Vagina (tissue), 2 donors: ENCODE measurements at places on chromosomes 3 and 15. TPM values are rescaled to one million over a fixed set of nuclear protein-coding genes. Genes with fewer than 3 reads are reported as not detected.

- H3K4me1 ChIP-seq = no peaks in the 10 kb centered on the region
- H3K36me3 ChIP-seq = no peaks in the 10 kb centered on the region
- no peak overlapping the region for H3K4me3 ChIP-seq
- no peaks in the 10 kb centered on the region for H3K27me3 ChIP-seq
- no peak for DNase-seq
Observed at GRCh38 chr3:134872440-134873388, 77.7 kb downstream of the EPHB1 start.

DNA sequence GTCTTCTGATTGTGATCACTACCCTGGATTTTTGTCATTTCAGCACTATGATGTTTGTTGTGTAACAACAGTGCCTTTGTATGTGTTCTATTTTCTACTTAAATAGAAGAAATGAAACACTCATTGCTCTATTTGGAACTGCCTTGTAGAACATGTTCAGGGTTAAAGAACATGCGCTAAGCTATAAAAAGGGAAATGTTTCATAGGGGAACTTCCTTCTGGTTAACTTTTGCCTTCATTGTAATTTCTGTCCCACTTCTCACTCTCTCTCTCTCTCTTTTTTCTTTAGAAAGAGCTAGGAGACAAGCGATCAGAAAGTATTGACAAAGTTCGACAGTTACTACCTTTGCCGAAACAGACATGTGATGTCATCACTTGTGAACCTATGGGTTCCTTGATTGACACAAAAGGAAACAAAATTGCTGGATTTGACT, at the start of gene P2RY12:
Gene P2RY12 (minus strand): TSS at position 13 of the 434 bp plus-strand sequence. CDS start 45,908 bp downstream, outside the sequence.
- H3K4me3 ChIP-seq = peak within 1 kb of the TSS; percentile 25
- no peaks in the 10 kb centered on the region for H3K27me3 ChIP-seq
- no peaks in the 10 kb centered on the region for H3K36me3 ChIP-seq
- H3K27ac ChIP-seq = no peak within 1 kb of the TSS

- H3K27ac ChIP-seq = no peak overlapping the region
- H3K4me3 ChIP-seq = no peak overlapping the region
- H3K4me1 ChIP-seq = no peaks in the 10 kb centered on the region
- no peaks in the 10 kb centered on the region for H3K36me3 ChIP-seq
Observed at GRCh38 chr3:65915477-65915876, 123.2 kb downstream of the MAGI1 start.

Gene PRICKLE2
- total RNA-seq = 39.3 TPM

Gene CYP1A2
- total RNA-seq = not detected

- H3K36me3 ChIP-seq = no peaks in the 10 kb centered on the region
- no peak overlapping the region for H3K27ac ChIP-seq
- no peak overlapping the region for H3K4me3 ChIP-seq
- no peaks in the 10 kb centered on the region for H3K4me1 ChIP-seq
Observed at GRCh38 chr3:175240921-175241320, 381.8 kb downstream of the NAALADL2 start.

Gene CLDN11
- total RNA-seq = 136 TPM

Gene VWA5B2
- 0.98 TPM for total RNA-seq

- peak overlapping the region; percentile 96 for H3K27ac ChIP-seq
- H3K4me3 ChIP-seq = peak overlapping the region; percentile 72
- no peaks in the 10 kb centered on the region for H3K36me3 ChIP-seq
- no peaks in the 10 kb centered on the region for H3K27me3 ChIP-seq
- peak; percentile 96 for DNase-seq
Observed at GRCh38 chr3:159765030-159765859, 223.4 kb upstream of the IL12A start.

GRCh38 chr15:31197497-31198414, 96.2 kb upstream of the TRPM1 start:
- H3K27ac ChIP-seq = no peak overlapping the region
- no peaks in the 10 kb centered on the region for H3K27me3 ChIP-seq
- DNase-seq = no peak
- H3K4me3 ChIP-seq = no peak overlapping the region
- no peaks in the 10 kb centered on the region for H3K36me3 ChIP-seq
- peaks cover 4% of the 10 kb centered on the region for H3K4me1 ChIP-seq

- no peak overlapping the region for H3K27ac ChIP-seq
- peak; percentile 12 for DNase-seq
- H3K27me3 ChIP-seq = no peaks in the 10 kb centered on the region
- H3K4me3 ChIP-seq = no peak overlapping the region
Observed at GRCh38 chr3:140006331-140006730, 71.3 kb downstream of the CLSTN2 start.

Gene SIDT1
- 44.0 TPM for total RNA-seq

DNA sequence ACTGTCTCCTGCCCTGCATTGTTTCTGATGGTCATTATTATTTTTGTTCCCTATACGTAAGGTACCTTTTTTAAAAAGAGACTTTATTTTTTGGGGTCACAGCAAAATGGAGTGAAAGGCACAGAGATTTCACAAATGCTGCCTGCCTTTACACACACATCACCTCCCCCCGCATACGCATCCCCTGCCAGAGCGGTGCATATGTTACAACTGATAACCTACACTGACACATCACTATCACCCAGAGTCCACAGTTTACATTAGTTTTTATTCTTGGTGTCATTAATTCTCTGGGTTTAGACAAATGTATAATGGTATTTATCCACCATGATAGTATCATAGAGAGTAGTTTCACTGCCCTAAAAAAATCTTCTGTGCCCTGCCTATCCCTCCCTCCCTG, 43.6 kb upstream of the KLF13 start:
- H3K27me3 ChIP-seq = no peaks in the 10 kb centered on the region
- H3K27ac ChIP-seq = no peak overlapping the region
- H3K4me1 ChIP-seq = peaks cover 8% of the 10 kb centered on the region
- no peaks in the 10 kb centered on the region for H3K36me3 ChIP-seq
- H3K4me3 ChIP-seq = no peak overlapping the region

- H3K4me3 ChIP-seq = peak overlapping the region; percentile 71
- H3K36me3 ChIP-seq = no peaks in the 10 kb centered on the region
- H3K27ac ChIP-seq = peak overlapping the region; percentile 84
- no peak for DNase-seq
- H3K4me1 ChIP-seq = peaks cover 26% of the 10 kb centered on the region
- no peaks in the 10 kb centered on the region for H3K27me3 ChIP-seq
Observed at GRCh38 chr3:12994607-12995388, 78.4 kb downstream of the IQSEC1 start.

DNA sequence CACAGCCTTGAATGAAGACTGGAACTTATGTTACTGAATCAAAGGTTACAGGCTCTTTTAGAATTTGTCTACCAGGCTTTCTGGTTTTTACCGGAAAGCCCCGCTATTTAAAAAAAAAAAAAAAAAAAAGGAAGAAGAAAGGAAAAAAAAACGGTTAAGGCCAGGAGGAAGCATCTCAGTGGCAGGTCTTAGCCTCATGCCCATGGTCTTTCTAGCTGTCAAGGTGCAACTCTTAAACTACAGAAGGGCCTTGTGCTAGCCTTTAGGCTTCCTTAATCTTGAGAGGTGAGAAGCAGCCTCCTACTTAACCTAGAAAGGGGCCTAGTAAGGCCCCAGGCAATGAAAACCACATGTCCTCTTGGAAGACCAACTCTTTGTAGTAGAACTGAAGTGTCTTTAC, 77.5 kb downstream of the TBC1D5 start:
- no peaks in the 10 kb centered on the region for H3K27me3 ChIP-seq
- DNase-seq = no peak
- H3K4me3 ChIP-seq = no peak overlapping the region

Gene ACKR2
- total RNA-seq = 7.9 TPM

GRCh38 chr15:85691350-85692240, 103.1 kb downstream of the KLHL25 start:
- no peak overlapping the region for H3K4me3 ChIP-seq
- H3K4me1 ChIP-seq = peaks cover 38% of the 10 kb centered on the region
- H3K27ac ChIP-seq = peak overlapping the region; percentile 64

GRCh38 chr3:7489417-7489816, 628.5 kb downstream of the GRM7 start:
- H3K4me1 ChIP-seq = no peaks in the 10 kb centered on the region
- H3K27me3 ChIP-seq = no peaks in the 10 kb centered on the region
- DNase-seq = no peak
- H3K27ac ChIP-seq = no peak overlapping the region
- no peaks in the 10 kb centered on the region for H3K36me3 ChIP-seq

DNA sequence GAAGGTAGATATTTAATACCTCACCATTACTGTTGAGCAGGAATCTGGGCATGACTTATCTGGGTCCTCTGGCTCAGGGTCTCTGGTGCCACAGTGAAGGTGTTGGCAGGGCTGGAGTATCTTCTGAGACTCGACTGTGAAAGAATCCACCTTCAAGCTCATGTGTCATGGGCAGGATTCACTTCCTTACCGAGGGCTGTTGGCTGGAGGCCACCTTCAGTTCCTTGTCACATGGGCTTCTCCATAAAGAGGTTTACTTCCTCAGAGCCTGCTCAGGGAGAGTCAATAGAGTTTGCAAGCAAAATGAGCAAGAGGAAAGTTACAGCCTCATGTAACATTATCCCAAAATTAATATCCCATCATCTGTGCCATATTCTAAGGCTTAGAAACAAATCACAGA, 459.5 kb downstream of the NR2F2 start:
- no peak overlapping the region for H3K4me3 ChIP-seq
- no peaks in the 10 kb centered on the region for H3K36me3 ChIP-seq
- no peak overlapping the region for H3K27ac ChIP-seq
- no peak for DNase-seq

- no peak overlapping the region for H3K4me3 ChIP-seq
- peaks cover 32% of the 10 kb centered on the region for H3K36me3 ChIP-seq
- no peaks in the 10 kb centered on the region for H3K27me3 ChIP-seq
- DNase-seq = no peak
Observed at GRCh38 chr3:184919651-184920050, 107.7 kb downstream of the VPS8 start.

- DNase-seq = no peak
- H3K27ac ChIP-seq = no peak overlapping the region
- H3K27me3 ChIP-seq = no peaks in the 10 kb centered on the region
- no peaks in the 10 kb centered on the region for H3K36me3 ChIP-seq
- no peak overlapping the region for H3K4me3 ChIP-seq
- H3K4me1 ChIP-seq = no peaks in the 10 kb centered on the region
Observed at GRCh38 chr3:5458526-5458925, 271.0 kb downstream of the EDEM1 start.

- no peaks in the 10 kb centered on the region for H3K36me3 ChIP-seq
- no peaks in the 10 kb centered on the region for H3K27me3 ChIP-seq
- H3K4me1 ChIP-seq = peaks cover 29% of the 10 kb centered on the region
Observed at GRCh38 chr3:66039590-66039887, 821 bp upstream of the MAGI1 start.

GRCh38 chr15:57079446-57079845, 161.0 kb downstream of the TCF12 start:
- no peaks in the 10 kb centered on the region for H3K27me3 ChIP-seq
- peaks cover 17% of the 10 kb centered on the region for H3K4me1 ChIP-seq
- no peak overlapping the region for H3K4me3 ChIP-seq
- no peak for DNase-seq
- no peak overlapping the region for H3K27ac ChIP-seq

GRCh38 chr3:161854232-161854771, 357.7 kb downstream of the OTOL1 start:
- H3K36me3 ChIP-seq = no peaks in the 10 kb centered on the region
- H3K4me3 ChIP-seq = no peak overlapping the region
- DNase-seq = no peak
- no peaks in the 10 kb centered on the region for H3K4me1 ChIP-seq
- H3K27me3 ChIP-seq = no peaks in the 10 kb centered on the region
- no peak overlapping the region for H3K27ac ChIP-seq

DNA sequence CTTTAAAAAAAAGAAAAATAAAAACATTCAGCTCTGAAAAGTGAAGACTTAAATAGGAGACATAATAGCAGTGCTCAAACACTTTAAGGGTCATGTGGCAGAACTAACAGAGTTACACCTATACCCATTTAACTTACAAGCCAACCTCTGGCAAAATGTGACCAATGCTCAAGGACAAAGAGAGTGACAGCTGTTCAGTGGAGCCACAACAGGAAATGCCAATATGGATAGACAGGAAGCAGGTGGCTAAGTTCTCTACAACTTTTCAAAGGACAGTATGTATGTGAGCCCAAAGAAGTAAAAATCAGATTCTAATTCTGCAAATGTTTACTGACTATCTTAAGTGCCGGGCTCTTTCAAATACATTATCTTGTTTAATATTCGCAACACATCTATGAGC, 3.4 kb downstream of the TMCC1 start:
- no peak overlapping the region for H3K27ac ChIP-seq
- H3K4me3 ChIP-seq = no peak overlapping the region
- no peak for DNase-seq
- no peaks in the 10 kb centered on the region for H3K27me3 ChIP-seq

Gene PRSS50
- total RNA-seq = not detected

- H3K4me3 ChIP-seq = no peak overlapping the region
- DNase-seq = no peak
- no peak overlapping the region for H3K27ac ChIP-seq
- peaks cover 10% of the 10 kb centered on the region for H3K4me1 ChIP-seq
- no peaks in the 10 kb centered on the region for H3K36me3 ChIP-seq
Observed at GRCh38 chr15:43911235-43911781, 84.5 kb downstream of the WDR76 start.

DNA sequence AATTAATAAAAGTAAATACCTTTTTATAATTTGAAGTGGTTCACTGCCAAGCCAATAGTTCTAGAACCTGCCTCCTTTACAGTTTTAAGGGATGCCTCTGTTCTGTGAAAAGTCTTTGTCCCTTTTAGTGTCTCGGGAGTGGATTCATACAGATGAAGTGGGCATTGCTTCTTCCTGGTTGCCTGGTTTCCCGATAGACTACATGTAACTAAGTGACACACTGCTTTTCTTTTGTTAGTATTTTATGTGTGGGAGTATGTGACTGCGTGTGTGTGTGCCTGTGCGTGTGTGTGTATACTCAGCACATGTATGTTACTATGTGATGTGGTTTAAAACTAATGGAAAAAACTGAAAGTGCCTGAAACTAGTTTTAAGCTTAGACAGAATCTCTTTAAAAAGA, 21.1 kb downstream of the PSMD6 start:
- H3K27me3 ChIP-seq = no peaks in the 10 kb centered on the region
- no peak overlapping the region for H3K4me3 ChIP-seq
- H3K27ac ChIP-seq = no peak overlapping the region
- H3K36me3 ChIP-seq = peaks cover 34% of the 10 kb centered on the region
- no peak for DNase-seq

Gene SCAMP5
- 6.6 TPM for total RNA-seq

DNA sequence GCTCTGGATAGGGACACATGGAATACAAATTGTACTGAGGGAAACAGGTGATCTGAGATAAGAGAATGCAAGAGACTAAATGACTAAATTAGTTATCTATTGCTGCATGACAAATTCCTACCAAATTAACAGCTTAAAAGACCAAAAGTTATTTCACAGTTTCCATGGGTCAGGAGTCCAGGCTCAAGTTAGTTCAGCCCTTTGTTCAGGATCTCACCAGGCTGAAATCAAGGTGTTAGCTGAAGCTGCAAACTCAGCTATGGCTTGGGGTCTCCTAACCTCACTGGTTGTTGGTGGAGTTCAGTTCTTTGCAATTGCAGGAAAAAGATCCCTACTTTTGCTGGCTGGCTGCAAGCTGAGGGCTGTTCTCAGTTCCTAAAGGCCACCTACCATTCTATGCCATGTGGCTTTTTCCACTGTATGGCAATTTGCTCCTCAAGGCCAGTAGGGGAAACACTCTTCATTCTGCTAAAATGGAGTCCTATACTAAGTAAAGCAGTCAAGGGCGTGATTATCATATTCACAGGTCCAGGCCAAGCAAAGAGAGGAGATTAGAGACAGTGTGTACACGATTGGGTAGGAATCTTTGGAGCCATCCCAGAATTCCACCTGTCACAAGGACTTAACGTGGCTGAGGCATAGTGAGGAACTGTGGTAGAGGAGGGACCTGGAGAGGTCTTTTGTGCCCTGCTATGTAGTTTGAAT, 53.7 kb downstream of the THRB start:
- H3K4me1 ChIP-seq = no peaks in the 10 kb centered on the region
- no peak for DNase-seq
- no peak overlapping the region for H3K4me3 ChIP-seq
- no peaks in the 10 kb centered on the region for H3K36me3 ChIP-seq
- H3K27me3 ChIP-seq = no peaks in the 10 kb centered on the region
- no peak overlapping the region for H3K27ac ChIP-seq
